ENCODE measurements at places on chromosomes 2 and 18.

DNA sequence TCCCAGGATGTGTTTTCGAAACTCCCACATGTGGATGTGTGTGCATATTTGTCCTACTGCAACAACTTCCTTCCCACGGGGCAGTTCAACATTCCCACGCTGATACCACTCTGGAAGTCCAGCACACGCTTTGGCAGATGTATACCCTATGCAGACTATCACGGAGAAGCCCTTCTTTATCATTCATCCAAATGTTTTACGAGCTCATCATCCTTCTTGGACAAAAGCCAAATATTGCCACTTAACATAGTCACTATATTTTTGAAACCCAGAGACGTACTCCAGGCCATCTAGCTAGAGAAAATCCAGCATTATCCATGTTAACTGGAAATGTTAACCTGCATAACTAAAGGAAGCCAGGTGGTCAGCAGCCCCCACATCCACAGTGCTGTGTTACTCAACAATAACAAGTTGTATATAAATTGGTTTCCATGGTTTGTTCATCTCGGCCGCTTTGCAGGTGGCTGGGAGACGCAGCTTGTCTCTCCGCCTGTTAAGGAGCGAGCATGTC is 131.5 kb downstream of the ZNF532 start:
- no peak for DNase-seq

- DNase-seq = no peak
Measured at GRCh38 chr2:235406430-235406829, 87.4 kb upstream of the AGAP1 start.

- no peak for DNase-seq
Measured at GRCh38 chr2:202758604-202759003, 113.0 kb downstream of the ICA1L start.

DNA sequence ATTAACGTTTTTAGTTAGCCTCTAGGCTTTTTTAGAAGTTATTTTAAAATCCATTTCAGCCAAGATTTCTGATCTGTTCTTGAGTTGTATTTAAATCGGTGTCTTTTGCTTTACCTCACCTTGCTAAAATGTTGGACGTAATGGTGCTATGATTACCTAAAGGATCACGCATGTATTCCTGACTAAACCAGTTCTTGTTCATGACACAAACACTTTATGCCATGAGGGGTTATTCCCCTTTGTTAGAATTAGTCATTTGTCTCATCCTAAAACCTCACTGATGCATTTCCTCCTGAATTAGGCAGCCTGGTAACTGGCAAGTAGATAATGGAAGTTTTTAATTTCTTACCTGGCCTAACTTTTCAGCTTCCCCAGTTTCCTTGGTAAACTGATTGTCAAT is 185.4 kb upstream of the TANK start:
- DNase-seq = no peak

- DNase-seq = no peak
Measured at GRCh38 chr2:68905116-68905515, 33.9 kb upstream of the BMP10 start.

- no peak for DNase-seq
Measured at GRCh38 chr2:105839793-105840192, 95.1 kb downstream of the NCK2 start.

- no peak for DNase-seq
Measured at GRCh38 chr2:185219981-185220380, 518.6 kb upstream of the FSIP2 start.

GRCh38 chr2:23520256-23520655 is 135.3 kb downstream of the KLHL29 start:
- no peak for DNase-seq

- no peak for DNase-seq
Measured at GRCh38 chr2:74457129-74457548, 1.1 kb upstream of the WBP1 start.

DNA sequence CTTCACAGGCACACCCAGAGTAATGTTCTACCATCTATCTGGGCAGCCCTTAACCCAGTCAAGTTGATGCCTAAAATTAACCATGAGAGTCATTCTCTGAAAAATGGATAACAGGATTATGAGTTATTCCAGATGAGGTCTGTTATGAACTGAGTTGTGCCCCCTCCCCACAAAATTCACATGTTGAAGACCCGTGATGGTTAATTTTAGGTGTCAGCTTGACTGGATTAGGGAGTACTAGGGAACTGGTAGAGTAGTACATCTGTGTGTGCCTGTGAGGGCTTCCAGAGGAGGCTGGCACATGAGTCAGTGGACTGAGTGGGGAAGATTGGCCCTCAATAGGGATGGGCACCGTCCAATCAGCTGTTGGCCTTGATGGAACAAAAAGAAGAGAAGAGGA is 110.4 kb upstream of the MYCN start:
- DNase-seq = no peak

DNA sequence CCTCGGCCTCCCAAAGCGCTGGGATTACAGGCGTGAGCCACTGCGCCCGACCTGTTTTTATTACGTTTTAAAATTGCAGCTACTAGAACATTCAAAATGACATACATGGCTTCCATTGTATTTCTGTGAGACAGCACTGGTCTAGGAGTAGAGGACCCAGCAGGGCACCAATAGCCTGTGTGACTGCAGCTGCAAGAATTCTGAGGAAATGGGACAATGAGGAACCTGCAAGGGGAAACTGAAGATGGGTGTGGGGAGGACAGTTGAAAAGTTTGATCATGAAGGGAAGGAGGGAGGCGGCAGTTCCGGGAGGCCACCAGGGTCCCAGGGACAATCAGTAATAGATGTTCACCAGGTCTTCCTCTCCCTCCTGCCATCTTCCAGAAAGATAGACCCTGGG is 13.9 kb upstream of the DNPEP start:
- no peak for DNase-seq

GRCh38 chr2:110970201-110970600 is 150.5 kb upstream of the BCL2L11 start:
- no peak for DNase-seq

GRCh38 chr2:170425281-170425751 is 247.4 kb downstream of the MYO3B start:
- peak; percentile 76 for DNase-seq

GRCh38 chr2:70173520-70173919 is 17.3 kb downstream of the C2orf42 start:
- peak; percentile 65 for DNase-seq

- DNase-seq = peak; percentile 53
Measured at GRCh38 chr2:26299471-26300101, 46.4 kb upstream of the SELENOI start.

- DNase-seq = no peak
Measured at GRCh38 chr2:100182494-100183361, 40.3 kb upstream of the AFF3 start.

DNA sequence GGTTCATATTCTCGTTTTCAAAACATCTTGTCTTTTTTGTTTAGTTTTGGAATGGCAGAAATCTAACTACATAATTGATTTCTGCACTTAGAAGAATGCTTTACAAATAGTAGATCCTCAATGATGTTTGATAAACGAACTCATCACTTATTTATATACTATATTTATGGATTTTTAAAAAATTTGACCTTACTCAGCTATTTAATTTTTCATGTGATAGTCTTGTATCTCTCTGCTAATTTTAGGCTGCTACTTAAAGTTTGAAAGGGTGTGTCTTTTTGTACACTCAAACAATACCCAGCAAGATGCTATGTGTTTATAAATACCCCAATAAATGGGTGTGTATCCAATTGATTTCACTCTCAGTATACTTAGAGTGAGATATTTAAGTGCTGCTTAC is 86.9 kb downstream of the EHBP1 start:
- DNase-seq = no peak

- no peak for DNase-seq
Measured at GRCh38 chr2:70697603-70698383, 70.2 kb downstream of the ADD2 start.

DNA sequence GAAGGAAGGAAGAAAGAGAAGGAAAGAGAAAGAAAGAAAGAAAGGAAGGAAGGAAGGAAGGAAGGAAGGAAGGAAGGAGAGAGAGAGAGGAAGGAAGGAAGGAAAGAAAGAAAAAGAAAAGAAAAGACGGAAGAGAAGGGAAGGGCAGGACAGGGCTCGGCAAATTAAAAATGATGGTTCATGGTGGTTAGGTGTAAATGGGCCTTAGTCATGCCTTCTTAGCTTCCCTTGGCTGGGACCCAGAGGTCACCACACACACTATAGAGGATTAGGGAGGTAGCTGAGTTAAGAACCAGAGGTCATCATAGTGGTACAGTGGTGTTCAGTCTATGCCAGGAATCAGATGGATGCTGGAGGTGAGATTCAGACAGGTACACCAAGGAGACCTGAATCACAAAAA is 9.3 kb upstream of the ATL2 start:
- DNase-seq = peak; percentile 22

DNA sequence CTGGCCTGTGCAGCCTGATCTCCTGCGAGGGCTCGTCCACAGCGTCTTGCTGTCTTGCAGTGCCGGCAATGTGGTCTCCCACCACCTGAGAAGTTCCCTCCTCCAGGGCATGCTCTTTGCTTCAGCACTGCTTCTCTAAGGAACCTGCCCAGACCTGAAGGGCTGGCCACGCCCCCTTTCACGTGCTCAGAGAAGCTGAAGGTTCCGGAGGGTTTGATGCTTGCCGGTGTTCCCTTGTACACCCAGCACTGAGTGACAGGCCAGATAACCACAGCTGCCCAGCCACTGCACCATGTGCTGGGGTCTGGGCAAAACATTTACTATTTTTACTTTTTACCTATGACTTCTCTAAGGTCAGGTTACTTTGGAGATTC is 1.7 kb upstream of the POLR2D start:
- DNase-seq = peak; percentile 23

- no peak for DNase-seq
Measured at GRCh38 chr2:174280596-174280995, 32.3 kb upstream of the OLA1 start.

GRCh38 chr2:219575566-219576504 is 3.7 kb downstream of the INHA start:
- DNase-seq = no peak

DNA sequence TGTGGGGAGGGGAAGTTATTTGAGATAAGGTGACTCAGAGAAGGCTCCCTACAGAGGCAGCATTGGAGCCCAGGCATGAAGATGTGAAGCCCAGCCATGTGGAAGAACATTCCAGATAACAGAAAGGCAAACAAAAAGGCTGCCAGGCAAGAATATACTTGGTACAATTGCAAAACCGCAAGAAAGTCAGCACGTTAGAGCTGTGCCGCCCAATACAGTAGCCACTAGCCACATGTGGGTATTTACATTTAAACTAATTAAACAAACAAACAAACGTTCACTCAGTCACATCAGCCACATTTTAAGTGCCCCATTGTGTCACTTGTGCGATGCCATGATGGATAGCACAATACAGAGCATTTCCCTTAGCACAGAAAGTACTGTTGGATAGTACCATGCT is 179.6 kb downstream of the SATB2 start:
- DNase-seq = no peak

- DNase-seq = no peak
Measured at GRCh38 chr2:182866461-182867406, at the start of gene FRZB. FRZB (minus strand) TSS chr2:182866637; CDS start chr2:182866552, 85 bp downstream.

GRCh38 chr2:74883011-74883410 is 49.1 kb downstream of the HK2 start:
- no peak for DNase-seq

DNA sequence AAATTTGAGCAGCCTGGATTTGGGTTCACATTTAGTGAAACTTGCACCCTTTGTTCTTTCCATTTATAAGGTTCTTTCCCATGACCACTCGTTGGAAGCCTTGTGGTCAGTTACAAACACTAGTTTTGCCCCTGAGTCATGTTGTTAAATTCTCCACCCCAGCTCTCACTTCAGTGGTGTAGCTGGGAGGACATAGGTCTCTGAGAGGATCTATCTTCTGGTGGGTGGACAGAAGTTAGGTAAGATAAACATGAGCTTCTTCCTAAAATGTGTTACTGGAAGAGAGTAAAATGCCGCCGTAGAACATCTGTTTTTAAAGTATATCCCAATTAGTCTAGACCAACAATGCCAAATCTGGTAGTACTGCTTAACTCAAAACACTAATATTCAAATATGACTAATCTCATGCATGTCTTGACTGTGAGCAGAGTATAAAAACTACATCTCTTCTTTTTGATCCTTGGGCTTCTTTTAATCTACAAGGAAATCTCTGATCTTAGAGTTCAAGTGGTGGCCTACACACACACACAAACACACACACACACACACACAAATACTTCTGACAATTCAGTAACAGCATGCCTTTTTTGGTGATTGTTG is 162.6 kb upstream of the FN1 start:
- no peak for DNase-seq

DNA sequence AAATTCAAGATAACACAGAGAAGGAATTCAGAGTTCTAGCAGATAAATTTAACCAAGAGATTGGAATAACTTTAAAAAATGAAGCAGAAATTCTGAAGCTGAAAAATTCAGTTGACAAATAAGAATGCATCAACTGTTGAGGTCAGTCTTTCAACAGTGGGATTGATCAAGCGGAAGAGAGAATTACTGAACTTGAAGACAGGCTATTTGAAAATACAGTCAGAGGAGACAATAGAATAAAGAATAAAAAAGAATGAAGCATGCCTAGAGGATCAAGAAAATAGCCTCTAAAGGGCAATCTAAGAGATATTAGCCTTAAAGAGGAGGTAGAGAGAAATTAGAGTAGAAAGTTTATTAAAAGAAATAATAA is 27.7 kb upstream of the ITGAV start:
- DNase-seq = no peak

DNA sequence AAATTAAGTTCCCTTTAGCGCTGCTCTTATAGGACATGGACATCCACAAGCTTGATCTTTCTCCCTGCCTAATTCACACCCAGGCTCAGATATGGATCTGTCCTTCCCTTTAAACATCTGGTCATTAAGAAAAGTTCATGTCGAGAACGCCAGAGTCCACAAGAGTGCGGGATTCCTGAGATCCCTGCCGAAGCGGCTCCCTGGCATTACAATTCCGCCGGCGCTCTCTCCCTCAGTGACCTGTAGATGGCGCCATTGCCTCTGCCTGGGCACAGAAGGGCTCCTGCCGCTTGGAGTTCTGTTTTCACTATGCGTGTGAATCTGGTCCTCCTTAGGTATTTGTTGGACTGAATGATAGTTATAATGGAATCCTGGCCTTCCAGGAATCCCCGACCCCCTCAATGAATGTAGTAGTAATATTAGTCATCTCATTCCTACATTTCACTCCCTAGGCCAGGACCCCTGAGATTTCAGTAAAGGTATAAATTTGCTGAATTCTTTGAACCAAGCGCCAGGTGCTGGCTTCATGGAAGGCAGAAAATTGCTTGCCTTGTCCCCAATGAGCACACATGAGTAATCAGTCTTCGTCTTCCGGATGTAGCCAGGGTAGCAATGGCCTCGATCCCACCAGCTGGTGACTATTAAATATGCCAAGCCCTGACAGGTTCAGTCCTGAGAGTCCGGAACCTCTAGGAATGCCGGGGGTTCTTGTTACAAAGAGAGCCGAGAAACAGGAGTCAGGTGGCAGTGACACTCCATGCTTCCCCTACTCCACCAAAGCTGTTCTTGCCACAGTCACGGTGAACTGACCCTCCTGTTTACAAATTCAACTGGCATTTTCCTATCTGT is 26.4 kb upstream of the CD207 start:
- DNase-seq = peak; percentile 74

GRCh38 chr2:194464964-194465638 is 1191.9 kb upstream of the SLC39A10 start:
- no peak for DNase-seq

All from NB4 (cell line).